ENCODE measurements at places on chromosomes 12 and 14.

GRCh38 chr12:67632005-67632404 is 16.5 kb upstream of the DYRK2 start:
- DNase-seq: no peak

- DNase-seq: no peak
Measured at GRCh38 chr12:103558879-103559278, 28.2 kb upstream of the STAB2 start.

GRCh38 chr12:5969974-5970690 is 25.1 kb upstream of the ANO2 start:
- DNase-seq: no peak

- no peak for DNase-seq
Measured at GRCh38 chr14:26594148-26594547, 3.7 kb downstream of the NOVA1 start.

GRCh38 chr12:132638541-132639408 is 20.2 kb downstream of the P2RX2 start:
- DNase-seq: no peak

- DNase-seq: no peak
Measured at GRCh38 chr12:76345569-76345968, 2.6 kb downstream of the BBS10 start.

DNA sequence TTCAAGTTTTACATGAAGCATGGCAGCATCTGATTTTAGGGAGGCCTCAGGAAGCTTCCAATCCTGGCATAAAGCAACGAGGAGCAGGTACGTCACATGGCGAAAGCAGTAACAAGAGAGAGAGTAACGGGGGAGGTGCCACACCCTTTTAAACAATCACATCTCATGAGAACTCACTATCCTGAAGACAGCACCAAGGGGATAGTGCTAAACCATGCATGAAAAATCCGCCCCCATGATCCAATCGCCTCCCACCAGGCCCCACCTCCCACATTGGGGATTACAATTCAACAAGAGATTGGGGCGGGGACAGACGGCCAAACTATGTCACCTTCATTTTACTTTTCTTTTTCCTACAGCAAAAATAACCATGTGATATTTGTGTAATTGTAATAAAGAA is 7.2 kb upstream of the MAP3K9 start:
- no peak for DNase-seq

- DNase-seq: no peak
Measured at GRCh38 chr14:105091054-105091516, 25.9 kb upstream of the GPR132 start.

DNA sequence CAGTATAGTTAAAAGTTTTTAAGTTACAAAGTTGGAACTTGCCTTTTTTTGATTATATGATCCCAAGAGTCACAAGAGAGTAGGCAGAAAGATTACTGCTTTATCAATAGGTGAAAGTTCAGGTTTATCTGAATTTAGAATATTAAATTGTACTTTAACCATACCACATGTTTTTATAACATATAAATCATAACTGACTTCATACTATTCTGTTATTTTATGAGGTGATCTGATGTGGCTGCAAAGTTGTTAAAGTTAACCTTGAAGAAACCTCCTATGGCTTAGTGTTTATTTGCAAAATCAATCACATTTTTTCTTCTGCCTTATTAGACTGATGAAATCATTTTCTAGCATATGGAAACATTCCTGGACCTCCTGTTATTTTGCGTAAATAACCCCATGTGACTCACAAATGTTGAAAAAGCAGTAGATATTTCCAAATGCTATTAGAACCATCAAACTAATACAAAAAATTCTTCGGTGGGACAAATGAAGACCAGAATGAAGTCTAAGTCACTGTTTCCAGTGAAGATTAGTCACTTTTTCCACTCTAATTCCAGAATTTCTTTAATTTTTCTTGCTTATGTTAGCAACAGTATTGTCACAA is 132.1 kb downstream of the RAD51B start:
- no peak for DNase-seq

DNA sequence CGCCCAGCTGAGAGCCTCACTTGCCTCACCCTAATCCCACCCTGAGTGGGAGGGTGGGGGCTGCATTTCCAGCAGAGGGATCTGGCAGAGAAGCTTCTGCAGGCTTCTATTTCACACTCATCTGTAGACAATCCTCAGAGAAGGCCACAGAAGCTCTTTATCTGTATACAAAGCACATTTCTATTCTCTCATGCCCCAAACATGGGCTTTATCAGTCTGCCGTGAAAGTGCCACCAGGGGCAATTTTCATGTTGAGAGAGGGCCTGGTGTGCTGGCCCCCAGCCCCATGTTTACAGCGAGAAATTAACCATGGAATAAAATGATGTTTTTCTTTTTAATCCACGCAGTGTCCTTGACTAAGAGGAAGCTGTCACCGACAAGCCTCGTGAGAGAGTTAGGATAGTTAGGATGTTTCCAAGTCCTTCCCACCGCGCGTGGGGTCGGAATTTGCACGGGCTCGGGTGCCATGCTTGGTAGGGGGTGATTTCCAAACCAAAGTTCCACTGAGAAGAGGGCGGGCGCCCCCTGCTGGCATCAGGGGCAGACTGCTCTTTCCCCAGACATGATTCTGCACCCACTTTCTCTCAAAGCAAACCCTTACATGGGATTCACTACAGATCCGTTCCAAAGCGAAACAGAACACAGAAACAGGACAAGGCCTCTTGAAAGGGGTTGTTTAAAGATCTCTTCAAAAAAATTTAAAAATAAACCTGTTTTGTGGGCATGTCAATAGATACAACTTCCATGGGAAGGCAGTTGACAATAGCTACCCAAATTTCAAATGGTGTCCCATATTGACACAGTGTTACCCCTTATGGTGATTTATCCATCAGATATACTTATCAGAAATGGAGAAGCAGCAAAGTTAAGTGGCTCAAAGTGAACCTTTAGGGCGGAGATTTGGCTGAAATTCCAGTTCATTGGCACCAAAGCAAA is 19.4 kb downstream of the BDKRB1 start:
- no peak for DNase-seq

DNA sequence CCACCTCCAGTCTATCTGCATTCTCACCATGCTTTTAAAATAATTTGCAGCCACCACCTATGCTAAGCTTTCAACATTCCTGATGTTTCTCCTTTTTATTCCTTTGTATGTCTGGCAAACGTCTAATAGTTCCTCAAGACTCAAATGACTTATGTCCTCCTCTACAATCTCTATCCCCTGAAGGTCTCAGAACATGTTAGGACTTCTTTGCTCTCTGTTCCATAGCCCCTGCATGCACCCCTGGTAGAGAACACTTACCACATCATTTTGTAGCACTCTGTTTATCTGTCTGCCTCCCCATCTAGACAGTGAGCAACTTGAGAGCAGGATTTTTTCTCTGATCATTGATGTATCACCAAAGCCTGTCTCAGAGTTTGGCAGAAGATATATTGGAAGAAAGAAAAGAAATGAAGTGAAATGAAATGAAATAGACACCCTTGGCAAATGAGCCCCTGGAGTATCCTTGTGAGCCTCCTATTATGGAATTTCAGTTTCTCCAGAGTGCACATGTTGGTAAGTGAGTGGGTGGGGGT is 1231.2 kb upstream of the FLRT2 start:
- DNase-seq: no peak

DNA sequence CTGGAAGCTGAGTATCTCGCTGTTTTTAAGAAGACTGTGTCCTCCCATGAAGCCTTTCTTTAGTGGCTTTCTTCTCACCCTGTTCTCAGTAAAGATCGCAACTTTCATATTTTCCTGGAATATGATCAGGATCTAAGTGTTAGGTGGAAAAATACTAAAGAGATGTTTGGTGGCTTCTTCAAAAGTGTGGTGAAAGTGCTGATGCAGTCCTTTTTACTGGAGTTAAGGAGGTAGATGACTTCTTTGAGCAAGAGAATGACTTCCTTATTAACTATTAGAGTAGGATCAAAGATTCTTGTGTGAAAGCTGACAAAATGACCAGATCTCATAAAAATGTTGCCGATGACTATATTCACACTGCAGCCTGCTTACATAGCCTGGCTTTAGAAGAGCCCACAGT is 141.6 kb downstream of the SLC5A8 start:
- DNase-seq: no peak

DNA sequence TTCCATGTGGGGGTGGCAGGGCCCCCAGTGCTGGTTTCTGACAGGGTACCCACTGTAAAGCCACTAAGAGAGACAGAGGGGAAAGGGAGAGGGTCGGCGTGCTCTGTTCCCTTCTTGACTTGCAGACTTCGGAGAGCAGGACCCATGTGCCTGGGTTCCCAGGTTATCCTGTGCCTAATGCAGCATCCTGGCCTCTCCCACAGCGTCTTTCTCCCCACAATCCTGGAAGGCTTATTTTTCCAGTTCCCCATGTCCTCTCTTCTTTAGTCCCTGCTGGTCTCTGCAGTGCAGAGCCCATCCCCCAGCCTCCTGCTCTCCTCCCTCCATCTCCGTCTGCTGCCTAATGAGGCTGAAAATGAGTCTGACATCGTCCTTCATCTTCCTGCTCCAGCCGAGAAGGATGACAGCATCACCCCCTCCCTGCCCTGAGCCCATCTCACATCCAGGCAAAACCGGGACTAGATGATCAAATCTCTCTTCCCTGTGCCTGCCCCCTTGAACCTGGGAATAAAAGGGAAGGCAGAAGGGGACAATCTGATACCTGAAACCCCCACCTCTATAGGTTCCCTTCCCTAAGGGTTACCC is 15.1 kb downstream of the CALCOCO1 start:
- DNase-seq: no peak

DNA sequence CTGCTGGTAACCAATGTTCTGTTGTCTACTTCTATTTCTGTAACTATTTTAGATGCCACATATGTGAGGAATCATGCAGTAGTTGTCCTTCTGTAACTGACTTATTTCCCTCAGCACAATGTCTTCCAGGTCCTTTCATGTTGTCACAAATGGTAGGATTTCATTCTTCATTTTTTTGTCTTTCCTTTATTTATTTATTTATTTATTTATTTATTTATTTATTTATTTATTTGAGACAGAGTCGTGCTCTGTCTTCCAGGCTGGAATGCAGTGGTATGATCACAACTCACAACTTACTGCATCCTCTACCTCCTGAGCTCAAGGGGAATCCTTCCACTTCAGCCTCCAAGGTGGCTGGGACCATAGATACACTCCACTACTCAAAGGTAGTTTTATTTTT is 288.2 kb downstream of the PPFIA2 start:
- no peak for DNase-seq

DNA sequence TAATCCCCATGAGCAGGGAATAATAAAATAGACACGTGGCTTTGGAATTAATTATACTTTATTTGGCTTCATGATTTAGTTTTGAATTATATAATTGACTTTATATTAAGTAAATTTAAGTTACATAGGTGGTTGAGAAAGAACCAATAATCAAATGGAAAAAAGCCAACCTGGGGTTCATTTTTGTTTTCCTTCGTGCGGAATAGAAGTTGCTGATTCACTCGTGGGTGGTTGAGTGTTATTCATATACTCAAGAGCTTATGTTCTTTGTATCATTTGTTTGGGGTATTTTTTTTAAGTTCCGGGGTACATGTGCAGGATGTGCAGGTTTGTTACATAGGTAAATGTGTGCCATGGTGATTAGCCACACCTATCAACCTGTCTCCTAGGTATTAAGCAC is 58.0 kb downstream of the ZNF664 start:
- no peak for DNase-seq

DNA sequence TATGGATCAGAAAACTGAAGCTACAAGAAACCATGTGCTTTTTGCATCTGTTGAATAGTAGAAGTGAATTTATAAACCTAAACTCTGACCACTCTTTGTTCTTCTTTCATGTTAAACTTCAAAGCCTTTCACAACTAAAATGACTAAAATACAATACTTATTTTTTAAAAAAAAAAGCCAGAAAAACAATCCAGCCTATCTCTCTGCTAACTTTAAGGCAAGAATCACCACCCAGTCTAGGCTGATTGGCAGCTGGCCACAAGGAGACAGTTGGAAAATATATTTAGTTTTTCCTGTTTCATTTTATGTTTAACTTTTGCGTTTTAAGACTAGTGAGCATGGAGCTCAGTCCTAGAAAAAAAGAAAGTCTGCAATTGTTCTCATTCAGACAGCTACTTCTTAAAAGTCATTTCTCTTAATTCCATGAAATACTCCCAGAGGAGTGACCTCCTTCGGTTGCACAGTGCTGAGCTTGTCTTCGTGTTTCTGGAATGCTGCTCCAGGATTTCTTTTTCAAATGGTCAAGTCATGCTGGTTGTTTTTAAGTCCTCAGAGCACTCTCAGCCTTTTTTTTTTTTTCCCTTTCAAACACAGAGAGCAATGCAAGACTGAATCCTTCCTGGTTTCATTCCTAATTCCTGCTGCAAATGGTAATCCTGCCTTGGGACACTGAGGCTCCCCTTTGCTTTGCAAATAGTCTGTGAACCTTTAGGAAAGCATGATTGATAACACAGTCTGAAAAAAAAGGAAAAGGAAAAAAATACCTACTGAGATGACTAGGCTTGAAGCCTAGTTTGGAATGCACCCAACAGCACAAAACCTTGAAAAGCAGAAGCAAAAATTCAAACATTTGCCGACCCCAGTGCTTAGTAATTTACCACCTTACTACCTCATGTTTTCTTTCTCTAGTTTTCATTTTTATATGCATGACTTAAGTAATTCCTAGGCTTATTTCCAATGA is 233.3 kb upstream of the DAAM1 start:
- no peak for DNase-seq

DNA sequence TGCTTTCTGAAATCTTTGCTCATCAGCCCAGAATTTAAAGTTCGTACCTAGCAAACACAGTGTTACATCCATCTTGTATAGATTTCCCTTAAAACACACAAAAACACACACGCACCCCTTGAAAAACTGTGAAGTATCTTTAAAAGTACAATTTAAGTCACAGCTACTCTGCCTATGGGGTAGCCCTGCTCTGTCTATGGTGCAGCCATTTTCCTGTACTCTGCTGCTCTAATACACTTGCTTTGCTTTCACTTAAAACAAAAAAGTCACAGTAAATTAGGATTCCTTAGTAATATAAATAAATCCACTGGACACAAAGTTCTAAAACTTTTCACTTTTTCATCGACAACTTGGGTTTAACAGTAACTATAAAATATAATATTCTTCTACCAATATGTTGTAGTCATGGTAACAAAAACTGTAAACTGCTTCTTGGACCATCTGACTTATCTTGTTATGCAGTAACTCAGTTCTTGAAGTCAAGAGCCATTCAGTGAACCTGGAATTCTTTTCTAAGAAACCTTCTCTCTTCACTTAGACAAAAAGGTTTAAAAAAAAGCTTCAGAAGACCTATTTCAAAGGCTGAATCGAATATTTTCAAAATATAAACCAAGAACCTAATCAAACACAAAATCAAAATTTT is 63.5 kb downstream of the MED13L start:
- DNase-seq: no peak

GRCh38 chr12:95637010-95637409 is 85.7 kb upstream of the USP44 start:
- DNase-seq: no peak
